Activated CD8-positive, alpha-beta memory T cell treated with anti-CD3 and anti-CD28 coated beads for 24 hours (primary cell): ENCODE measurements at places on chromosomes 2 and 18.

GRCh38 chr2:212523756-212524155 lies 14.8 kb downstream of the ERBB4 start:
- no peak for DNase-seq

- peak; percentile 88 for DNase-seq
Observed at GRCh38 chr2:25672494-25673299, 680 bp downstream of the DTNB start.

DNA sequence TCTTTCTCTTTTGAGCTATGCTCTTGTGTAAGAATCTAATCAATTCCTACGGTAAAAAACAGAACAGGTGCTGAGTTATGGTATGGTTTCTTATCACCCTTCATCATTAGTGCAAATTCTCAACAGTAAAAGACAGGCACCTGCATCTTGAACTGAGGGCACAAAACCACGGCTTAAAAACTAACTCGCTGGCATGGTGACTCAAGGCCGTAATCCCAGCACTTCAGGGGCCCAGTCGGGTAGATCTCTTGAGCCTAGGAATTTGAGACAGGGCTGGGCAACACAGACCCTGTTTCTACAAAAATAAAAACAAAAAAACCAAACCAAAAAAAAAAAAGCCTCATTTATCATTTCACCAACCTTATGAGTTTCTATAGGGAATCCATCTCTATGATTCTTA lies 33.3 kb downstream of the THAP4 start:
- DNase-seq = no peak

DNA sequence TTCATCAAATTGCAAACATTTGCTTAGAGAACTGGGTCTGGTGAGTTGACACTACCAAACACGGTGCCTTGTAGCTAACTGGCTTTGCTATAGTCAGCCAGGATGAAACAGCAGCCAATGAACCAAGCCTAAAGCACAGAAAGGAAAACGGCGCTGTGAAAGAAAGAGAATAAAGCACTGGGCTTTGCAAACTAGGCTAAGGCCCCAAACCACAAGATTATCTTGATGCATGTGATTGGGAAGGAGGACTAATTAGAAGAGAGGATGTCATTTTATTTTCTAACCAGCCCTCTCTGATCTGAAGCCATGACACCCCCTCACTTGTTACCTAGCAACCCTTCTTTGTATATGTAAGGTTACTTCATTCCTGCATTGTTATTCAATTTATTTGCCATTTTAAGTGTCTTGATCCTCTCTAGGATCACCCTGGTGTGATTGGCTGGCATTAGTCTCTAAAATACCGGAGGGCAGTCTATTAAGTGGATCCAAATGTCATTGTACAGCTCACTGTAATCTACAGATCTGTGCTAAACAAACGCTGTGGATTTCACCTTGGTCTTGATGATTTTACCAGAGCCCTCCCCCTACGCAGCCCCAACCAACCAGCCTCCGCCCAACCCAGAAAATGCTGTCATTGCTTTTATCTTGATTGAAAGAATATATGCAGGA lies 395.4 kb upstream of the ACVR2A start:
- DNase-seq = no peak

DNA sequence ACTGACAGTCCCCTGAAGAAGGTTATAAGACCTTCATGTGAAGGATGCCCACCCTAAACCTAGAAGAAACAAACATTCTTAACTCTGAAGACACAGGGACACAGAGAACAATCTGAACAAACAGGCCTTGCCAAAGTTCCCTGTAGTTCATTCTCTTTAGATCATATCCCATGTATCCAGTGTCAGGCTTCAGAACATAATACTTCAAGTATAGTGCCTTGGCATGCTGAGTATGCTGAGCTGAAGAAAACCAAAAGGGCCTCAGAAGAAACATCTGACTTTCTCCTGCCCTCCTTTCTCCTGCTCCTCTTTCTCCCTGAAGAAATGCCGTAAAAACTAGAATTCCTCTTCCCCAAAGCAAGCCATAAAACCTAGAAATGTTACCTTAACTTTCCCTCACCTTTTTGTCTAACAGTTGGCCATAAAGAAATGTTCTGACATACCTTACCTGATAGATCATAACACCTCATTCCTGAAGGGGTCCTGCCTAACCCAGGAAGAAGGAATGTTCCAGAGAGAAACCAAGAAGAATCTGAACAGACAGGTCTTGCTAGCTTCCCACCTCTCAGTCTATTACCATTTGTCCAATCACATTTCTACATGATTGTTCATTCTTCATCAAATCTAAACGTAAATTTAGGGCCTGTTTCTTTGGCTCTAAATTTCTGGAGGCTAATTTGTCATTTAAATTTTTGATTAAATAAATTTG lies 160.1 kb upstream of the ZC3H15 start:
- no peak for DNase-seq

- no peak for DNase-seq
Observed at GRCh38 chr18:25737710-25738311, 352.6 kb downstream of the SS18 start.
